ENCODE measurements at places on chromosomes 4 and X.

GRCh38 chr4:57462843-57463242, 352.7 kb upstream of the IGFBP7 start:
- DNase-seq = no peak

GRCh38 chr4:105470766-105471165, 3.1 kb downstream of the PPA2 start:
- no peak for DNase-seq

GRCh38 chr4:2671267-2671895, 84.8 kb downstream of the TNIP2 start:
- DNase-seq = no peak

DNA sequence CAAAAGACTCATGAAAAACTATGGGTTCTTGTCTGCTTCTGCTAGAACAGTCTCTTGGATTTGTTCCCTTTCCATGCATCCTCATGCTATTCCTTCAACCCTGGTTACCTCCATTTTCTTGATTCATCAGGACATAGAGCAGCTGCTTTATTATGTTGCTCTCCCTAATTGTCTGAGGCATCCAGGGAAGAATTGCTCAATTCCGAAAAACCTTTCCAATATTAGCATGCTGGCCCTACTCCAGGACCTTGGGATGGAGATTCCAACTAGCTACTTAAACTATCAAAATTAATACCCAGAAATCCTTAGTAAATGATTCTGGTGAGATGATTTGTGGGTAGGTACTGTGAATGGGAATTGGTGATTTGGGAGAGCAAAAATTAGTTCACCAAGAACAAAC, 56.6 kb upstream of the FAM47B start:
- DNase-seq = no peak

DNA sequence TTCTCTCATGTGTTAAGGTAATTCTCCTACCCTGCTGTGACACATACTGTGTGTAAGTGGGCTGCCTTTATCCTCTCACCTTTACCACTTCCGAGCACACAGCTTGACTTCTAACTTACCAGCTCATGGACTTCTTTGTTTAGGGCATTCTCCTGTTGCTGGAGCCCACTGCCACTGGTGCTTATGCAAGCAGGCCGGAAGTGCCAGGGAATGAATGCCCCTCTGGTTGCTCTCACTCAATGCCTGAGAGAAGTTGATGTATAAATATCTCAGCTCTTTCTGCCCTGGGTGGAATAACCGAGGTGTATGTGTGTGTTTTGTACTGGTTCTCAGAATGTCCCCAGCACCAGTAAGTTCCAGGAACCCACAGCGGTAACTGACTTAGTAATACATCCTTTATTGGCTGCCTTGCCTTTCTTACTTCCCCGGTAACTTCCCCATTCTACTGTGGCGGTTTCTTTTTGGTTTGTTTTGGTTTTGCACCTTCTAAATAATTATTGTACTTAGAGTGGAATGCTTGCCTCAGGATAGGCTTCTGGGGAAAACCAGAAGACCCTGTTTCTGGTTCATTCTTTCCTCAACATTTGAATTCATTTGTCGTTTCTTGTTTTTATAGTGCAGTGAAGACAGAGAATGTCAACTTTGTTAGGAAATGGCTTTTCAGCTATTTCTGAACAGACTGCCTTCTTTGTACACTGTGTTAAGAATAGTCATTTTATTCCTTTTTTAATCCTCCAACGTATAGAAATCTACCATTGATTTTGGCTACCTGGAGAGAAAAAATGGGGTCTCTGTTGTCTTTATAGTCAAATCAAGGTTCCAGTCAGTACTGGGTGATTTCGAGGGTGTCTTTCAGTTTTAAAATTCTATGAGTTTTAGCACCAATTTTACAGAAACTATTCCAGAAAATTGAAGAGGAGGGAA, 45.4 kb downstream of the CXorf58 start:
- DNase-seq = no peak

GRCh38 chr4:152460488-152460887, 75.4 kb downstream of the FBXW7 start:
- no peak for DNase-seq

DNA sequence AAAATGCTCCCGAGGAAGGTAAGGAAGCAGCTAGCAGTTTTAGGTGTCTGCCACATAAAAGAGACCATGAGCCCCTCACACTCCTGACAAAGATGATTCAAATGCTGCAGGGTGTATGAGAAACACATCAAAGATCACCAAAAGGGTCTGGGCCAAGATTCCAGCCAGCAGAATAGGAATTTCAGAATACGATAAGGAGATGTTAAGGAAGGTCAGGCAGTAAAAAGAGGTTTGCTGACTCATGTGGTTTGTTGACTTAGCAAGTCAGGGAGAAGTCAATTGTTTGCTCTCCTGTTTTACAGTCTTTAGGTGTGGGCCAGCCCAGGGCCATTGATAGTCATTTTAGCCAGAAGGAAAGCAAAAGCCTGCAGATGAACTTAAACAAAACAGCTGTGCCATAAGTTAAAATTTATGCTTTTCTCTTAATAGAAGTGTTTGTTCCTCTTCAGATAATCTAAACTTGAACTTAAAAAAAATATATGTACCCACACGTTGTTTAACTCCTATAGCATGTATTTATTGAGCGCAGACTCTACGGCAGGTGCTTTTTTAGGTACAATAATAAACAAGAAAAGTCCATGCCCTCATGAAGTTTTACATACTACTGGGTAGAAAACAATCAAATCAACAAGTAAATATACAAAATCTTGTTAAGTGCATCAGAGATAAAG, 115.6 kb downstream of the CAMK2D start:
- DNase-seq = no peak

- DNase-seq = no peak
These were observed 5.8 kb upstream of the TMEM31 start for GRCh38 chrX:103704863-103705262.

DNA sequence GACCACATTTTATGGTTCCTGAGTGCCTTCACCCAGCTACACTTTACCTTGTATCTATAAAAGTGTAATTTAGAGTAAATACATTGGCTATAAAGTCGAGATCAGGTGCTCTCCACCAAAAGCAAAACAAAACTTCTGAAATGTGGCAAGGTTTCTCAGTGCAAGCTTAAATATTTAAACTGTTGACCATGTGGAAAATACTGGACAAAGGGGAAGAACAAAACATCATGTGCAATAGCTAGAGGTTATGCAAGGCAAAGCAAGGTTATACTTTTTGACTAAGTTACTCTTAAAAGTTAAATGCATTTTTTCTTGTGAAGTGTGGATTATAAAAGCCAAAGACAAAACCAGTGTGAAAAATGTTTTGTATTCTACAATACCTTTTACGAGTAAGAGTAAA, 55.9 kb downstream of the UGT2A2 start:
- no peak for DNase-seq

DNA sequence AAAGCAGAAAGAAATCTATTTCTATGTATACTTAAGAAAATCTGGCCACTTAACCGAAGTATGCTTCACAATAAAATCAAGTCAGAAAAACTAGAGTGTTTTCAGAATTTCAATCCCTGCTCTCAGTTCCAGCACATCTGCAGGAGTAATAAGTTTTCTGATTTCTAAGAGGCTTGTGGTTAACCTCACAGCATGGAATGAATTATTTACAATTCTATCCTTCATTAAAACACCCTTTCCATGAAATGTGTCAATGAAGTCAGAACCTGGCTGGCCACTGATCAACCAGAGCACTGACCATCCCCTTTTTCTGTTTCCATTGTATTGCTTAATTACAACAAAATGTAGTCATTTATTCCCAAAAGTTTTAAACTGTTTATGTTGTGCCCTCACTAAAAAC, 781.4 kb upstream of the INTU start:
- no peak for DNase-seq

GRCh38 chr4:71290074-71290473, 48.7 kb upstream of the SLC4A4 start:
- DNase-seq = no peak

GRCh38 chr4:141415651-141416050, 195.0 kb downstream of the ZNF330 start:
- no peak for DNase-seq

DNA sequence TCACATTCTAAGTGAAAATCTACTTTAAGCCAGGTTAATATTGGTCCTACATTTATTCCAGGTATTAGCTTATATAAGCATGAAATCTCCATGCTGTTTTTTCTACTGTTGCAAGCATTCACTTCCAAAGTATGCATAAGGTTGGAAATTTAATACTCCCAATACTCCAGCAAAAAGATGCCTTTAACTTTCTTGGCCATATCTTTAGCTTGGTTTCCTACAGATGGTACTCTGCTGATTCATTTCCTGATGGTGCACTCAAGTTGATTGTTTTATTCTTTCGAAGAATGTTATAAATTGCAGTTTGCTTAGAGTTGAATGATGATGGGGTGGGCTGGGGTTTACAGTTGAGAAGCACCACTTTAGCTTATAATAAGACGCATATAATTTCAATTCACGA, 330.2 kb downstream of the PTTG2 start:
- DNase-seq = no peak

- no peak for DNase-seq
These were observed 34.2 kb downstream of the ARAP2 start for GRCh38 chr4:36209941-36210649.

- no peak for DNase-seq
These were observed 67.5 kb downstream of the PPEF2 start for GRCh38 chr4:75834772-75835154.

DNA sequence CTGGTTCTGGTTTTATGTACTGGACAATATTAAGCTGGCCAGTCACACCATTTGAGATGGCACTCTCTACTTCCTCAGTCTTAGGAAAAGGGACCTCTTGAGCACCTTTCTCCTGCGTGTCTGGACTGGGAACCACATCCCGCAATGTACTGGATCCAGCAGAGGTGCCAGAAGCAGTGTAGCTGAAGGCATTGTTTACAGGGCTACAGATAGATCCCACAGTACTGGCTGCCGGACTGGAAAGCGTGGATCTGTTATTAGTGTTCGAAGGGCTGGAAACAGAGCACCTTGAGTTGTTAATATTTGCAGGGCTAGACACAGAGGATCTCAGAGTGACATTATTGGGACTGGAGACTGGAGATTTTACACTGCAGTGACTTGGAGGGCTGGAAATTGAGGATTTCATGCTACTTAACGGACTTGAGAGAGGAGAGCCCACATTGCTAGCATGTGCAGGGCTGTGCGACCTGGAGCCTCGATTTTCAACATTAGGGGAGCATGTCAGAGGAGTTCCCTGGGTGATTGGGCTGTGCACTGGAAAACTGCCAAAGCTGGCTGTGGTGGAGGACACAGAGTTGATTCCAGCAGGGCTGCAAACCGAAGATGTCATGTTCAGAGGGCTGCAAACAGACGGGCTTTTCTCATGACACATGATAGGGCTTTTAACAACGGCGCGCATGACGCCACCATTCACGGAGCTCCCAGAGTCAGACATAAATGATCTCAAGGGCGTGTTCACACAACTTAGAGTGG, 6.4 kb downstream of the NR3C2 start:
- DNase-seq = no peak

DNA sequence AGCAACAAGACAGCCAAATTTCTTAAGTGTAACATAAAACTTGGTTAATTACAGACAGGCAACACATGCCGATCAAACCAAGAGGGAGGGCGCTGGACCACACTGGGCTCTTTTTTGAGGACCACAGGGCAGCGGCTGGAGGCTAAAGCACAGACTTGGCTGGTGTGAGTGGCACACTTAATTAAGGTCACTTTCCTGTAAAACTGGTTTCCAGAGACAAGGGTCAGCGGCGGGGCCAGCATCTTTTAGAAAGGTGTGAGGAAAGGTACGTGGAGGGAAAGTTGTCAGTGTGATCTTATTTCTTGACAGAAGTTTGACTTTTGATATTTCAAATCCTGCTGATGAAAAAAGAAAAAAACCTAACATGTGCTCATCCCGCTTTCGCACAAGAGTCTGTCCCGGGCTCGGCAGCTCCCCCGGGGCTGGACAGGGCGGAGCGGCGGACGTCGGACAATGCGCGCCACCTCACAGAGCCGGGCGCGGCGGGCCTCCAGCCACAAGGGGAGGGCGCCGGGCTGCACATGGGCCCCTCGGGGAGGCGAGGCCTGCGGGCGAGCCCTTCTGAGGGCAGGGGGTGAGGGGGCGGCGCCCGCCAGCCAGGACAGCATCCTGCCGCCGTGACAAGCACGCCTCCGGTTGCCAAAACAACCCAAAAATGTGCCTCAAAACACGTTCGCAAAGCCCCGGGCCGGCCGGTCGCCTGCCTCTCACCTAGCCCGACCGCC, 660 bp upstream of the HSPA4L start:
- no peak for DNase-seq

DNA sequence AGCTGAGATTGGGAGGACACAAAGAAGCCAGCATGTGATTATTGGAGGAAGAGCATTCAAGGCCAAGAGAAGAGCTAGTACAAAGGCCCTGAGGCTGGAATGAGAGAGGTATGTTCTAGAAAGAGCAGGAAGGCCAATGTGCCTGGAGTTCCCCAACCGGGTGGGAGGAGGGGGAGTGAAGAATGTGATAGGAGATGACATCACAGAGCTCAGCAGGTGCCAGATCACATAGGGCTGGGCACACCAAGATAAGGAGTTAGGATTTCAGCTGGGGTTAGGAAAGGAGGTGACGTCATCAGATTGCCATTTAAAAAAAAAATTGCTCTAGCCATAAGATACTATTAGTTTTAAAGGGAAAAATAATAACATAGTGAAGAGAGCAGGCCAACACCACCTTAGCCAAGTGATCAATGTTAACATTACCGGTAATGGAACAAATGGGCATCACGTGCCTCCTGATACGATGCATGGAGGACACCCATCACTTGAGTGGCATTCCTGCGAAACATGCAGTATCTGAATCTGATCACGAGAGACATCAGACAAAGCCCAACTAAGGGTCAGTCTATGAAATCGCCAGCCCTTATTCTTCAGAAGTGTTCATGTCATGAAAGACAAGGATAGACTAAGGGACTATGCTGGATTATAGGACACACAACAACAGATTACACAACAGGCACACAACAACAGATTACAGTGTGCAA, 344.3 kb downstream of the BCOR start:
- DNase-seq = no peak

- DNase-seq = no peak
These were observed 18.0 kb upstream of the CYP2U1 start for GRCh38 chr4:107913283-107913899.

GRCh38 chr4:107348188-107349050, 312.3 kb upstream of the DKK2 start:
- no peak for DNase-seq

- DNase-seq = no peak
These were observed 27.2 kb downstream of the OCIAD1 start for GRCh38 chr4:48858130-48858529.

GRCh38 chrX:77493677-77494553, 46.7 kb downstream of the FGF16 start:
- DNase-seq = no peak

GRCh38 chr4:48141048-48141447, 7.0 kb upstream of the TXK start:
- no peak for DNase-seq

GRCh38 chrX:118720058-118720707, 7.2 kb upstream of the IL13RA1 start:
- no peak for DNase-seq

GRCh38 chrX:109990582-109991276, 12.2 kb upstream of the TMEM164 start:
- no peak for DNase-seq
